ENCODE measurements at places on chromosomes 7 and 10. TPM values are rescaled to one million over a fixed set of nuclear protein-coding genes. Genes with fewer than 3 reads are reported as not detected.

The MSMB gene
- total RNA-seq, result not detected

The LRIT1 gene
- total RNA-seq, result not detected

The CFAP46 gene
- total RNA-seq, result 3.1 TPM

The ANXA8L1 gene
- 1.1 TPM for total RNA-seq

The ASB10 gene
- total RNA-seq, result not detected

The TRPV5 gene
- 0.29 TPM for total RNA-seq

The EPO gene
- 0.27 TPM for total RNA-seq

The CYP3A4 gene
- not detected for total RNA-seq

The DBF4 gene
- total RNA-seq, result 21.2 TPM

The STK32C gene
- 8.0 TPM for total RNA-seq

The ERVW-1 gene
- 0.24 TPM for total RNA-seq

The ZNF736 gene
- not detected for total RNA-seq

The ARHGAP19 gene
- total RNA-seq, result 22.8 TPM

The CCL24 gene
- not detected for total RNA-seq

The FGFBP3 gene
- 3.7 TPM for total RNA-seq

The LLCFC1 gene
- not detected for total RNA-seq

The LMOD2 gene
- total RNA-seq, result not detected

GRCh38 chr7:129343099-129343700 is 91.0 kb upstream of the STRIP2 start:
- DNase-seq, result no peak
- no peaks in the 10 kb centered on the region for H3K27me3 ChIP-seq
- H3K36me3 ChIP-seq, result no peaks in the 10 kb centered on the region
- no peak overlapping the region for H3K27ac ChIP-seq

GRCh38 chr7:79984210-79984609 is 150.4 kb upstream of the GNAI1 start:
- H3K36me3 ChIP-seq, result no peaks in the 10 kb centered on the region
- no peak overlapping the region for H3K4me3 ChIP-seq

DNA sequence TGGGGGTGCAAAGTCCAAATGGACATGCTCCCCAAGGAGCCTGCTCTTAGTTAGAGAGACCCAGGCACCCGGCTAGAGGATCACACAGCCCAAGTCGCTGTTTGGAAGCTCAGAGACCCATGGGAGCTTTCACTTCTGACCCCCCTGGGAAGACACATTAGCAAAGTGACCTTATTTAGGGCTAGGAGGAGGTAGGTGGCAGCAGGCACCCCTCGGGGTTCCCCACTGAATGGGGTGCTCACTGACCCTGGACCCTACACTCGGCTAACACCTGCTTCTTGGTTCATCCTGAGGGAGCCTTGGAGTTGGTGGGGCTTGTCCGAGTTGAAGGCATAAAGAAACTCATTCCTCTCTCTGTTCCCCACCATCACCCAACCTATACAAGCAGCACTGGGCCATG is 27.1 kb upstream of the HABP2 start:
- peaks cover 22% of the 10 kb centered on the region for H3K27me3 ChIP-seq
- H3K36me3 ChIP-seq, result no peaks in the 10 kb centered on the region

- peaks cover 26% of the 10 kb centered on the region for H3K36me3 ChIP-seq
- H3K4me1 ChIP-seq, result peaks cover 22% of the 10 kb centered on the region
- no peaks in the 10 kb centered on the region for H3K27me3 ChIP-seq
- no peak for DNase-seq
- H3K4me3 ChIP-seq, result no peak overlapping the region
Measured at GRCh38 chr10:109892931-109893330, 30.4 kb downstream of the XPNPEP1 start.

DNA sequence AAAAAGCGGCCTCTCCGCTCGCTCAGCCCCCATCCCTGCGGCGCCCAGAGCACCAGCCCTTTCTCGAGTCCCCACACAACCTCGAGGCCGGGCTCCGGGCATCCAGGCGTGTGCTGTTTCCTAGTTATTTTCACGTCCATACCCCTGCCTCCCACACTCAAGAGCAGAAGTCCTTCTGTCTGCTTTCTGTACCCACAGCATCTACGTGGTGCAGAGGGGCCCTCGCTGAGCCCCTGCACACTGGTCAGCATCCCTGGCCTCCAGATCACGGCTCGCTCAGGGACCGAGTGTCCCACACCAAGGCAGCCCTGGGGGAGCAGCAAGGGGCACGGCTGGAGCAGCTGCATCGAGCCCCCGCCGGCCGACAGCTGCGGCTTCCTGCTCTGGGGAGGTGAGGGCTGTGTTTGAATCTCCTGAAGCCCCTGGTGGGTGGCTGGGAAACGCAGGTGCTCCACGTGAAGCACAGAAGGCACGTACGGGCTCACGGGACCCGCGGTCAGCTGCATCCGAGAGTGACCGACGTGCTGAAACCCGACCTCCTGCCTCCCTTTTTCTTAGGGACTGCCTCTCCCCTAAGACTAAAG is 333.1 kb downstream of the DNAJB6 start:
- H3K27ac ChIP-seq, result no peak overlapping the region
- H3K4me3 ChIP-seq, result no peak overlapping the region
- H3K4me1 ChIP-seq, result peaks cover 12% of the 10 kb centered on the region
- H3K27me3 ChIP-seq, result peaks cover 77% of the 10 kb centered on the region

DNA sequence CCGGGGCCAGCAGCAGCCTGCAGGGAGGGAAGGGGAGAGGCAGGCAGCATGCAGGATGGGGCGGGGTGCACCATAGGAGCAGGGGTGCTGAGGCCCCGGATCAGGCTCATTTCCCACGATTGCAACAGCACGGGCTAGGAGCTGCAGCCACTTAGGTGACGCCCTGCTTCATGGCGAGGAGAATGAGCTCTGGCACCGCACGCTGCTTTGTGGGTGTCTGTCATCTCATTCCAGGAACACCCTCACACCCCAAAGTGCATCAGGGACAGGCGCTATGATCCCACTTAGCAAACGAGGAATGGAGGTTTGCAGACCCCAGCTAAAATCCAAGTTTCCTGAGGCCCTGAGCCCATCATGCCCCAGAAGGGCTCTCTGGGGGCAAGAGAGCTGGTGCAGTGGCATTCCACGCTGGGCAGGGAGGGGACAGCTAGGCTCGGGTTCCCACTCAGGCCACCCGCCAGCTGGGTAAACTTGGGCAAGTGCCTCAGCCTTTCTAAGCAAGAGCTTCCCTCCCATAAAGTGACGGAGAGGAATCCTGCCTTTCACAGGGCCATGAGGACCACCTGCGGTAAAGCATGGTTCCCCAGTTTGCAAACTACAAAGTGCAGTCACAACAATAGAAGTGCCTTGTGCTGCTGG is 9.3 kb downstream of the KCNH2 start:
- H3K4me1 ChIP-seq, result peaks cover 38% of the 10 kb centered on the region
- no peak overlapping the region for H3K27ac ChIP-seq
- peaks cover 56% of the 10 kb centered on the region for H3K27me3 ChIP-seq
- no peaks in the 10 kb centered on the region for H3K36me3 ChIP-seq
- H3K4me3 ChIP-seq, result no peak overlapping the region

- no peaks in the 10 kb centered on the region for H3K27me3 ChIP-seq
- peak overlapping the region; percentile 1 for H3K27ac ChIP-seq
- H3K4me3 ChIP-seq, result no peak overlapping the region
- peaks cover 22% of the 10 kb centered on the region for H3K4me1 ChIP-seq
- DNase-seq, result no peak
Measured at GRCh38 chr10:851901-852300, 79.6 kb downstream of the LARP4B start.

GRCh38 chr7:120783721-120784120 is 74.2 kb downstream of the TSPAN12 start:
- no peak overlapping the region for H3K27ac ChIP-seq
- H3K36me3 ChIP-seq, result peaks cover 2% of the 10 kb centered on the region
- H3K27me3 ChIP-seq, result no peaks in the 10 kb centered on the region

GRCh38 chr7:77439572-77439971 is 23.4 kb upstream of the GSAP start:
- no peaks in the 10 kb centered on the region for H3K36me3 ChIP-seq
- H3K4me1 ChIP-seq, result peaks cover 1% of the 10 kb centered on the region
- H3K27me3 ChIP-seq, result no peaks in the 10 kb centered on the region
- H3K4me3 ChIP-seq, result no peak overlapping the region
- DNase-seq, result no peak

DNA sequence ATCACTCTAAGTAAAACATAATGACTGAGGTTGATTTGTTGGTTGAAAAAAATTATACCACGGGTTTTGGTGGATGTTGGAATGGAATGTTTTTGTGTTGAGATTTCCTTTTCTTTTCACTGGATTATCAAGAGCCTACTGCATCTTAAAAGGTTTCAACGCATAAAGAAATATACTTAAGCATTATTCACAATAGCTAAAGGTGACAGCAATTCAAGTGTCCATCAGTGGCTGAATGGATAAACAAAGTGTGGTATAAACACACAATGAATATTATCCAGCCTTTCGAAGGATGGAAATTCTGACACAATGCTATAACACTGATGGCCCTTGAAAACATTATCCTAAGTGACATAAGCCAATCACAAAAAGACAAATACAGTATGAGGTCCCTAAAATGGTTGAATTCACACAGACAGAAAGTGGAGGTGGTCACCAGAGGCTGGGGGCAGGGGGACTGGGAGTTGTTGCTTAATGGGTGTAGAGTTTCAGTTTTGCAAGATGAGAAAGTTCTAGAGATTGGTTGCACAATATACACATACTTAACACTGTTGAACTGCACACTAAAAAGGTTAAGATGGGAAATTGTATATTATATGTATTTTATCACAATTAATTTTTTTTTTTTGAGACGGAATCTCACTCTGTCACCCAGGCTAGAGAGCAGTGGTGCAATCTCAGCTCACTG is 122.3 kb downstream of the NRP1 start:
- no peak overlapping the region for H3K4me3 ChIP-seq
- no peak for DNase-seq
- no peaks in the 10 kb centered on the region for H3K27me3 ChIP-seq
- H3K36me3 ChIP-seq, result peaks cover 27% of the 10 kb centered on the region
- H3K4me1 ChIP-seq, result peaks cover 13% of the 10 kb centered on the region

- no peak overlapping the region for H3K4me3 ChIP-seq
- H3K4me1 ChIP-seq, result peaks cover 42% of the 10 kb centered on the region
- H3K27ac ChIP-seq, result peak overlapping the region; percentile 84
- DNase-seq, result no peak
Measured at GRCh38 chr10:3774814-3775695, 10.0 kb downstream of the KLF6 start.

DNA sequence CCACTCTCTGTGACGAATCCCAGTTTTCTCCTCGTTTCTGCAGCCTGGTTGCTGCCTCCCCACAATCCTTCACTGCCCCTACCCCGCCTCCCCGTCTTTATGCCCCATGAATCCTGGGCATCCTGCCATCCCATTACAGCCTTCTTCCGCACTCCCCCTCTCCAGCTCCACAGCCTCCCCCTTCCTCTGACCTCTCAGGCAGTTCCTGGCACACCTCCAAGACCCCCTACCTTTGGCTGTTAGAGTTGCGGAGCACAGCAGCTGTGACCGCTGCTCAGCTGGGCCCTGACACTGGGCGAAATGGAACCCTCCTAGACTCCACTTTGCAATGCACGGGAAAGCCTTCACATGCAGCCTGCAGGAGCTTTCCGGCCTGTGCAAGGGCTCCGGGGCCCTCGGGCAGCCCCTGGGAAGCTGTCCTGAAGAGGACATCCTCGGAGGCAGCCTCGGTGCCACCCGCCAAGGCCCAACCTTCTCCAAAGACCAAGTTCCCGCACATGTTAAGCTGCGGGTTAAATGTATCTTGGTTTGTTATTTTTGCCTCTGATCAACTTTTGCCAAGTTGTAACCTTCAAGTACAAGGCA is 400.7 kb upstream of the MKI67 start:
- no peaks in the 10 kb centered on the region for H3K36me3 ChIP-seq
- no peak overlapping the region for H3K4me3 ChIP-seq
- H3K27ac ChIP-seq, result no peak overlapping the region
- no peak for DNase-seq
- H3K4me1 ChIP-seq, result peaks cover 29% of the 10 kb centered on the region

- no peak overlapping the region for H3K27ac ChIP-seq
- peaks cover 31% of the 10 kb centered on the region for H3K36me3 ChIP-seq
- no peaks in the 10 kb centered on the region for H3K4me1 ChIP-seq
Measured at GRCh38 chr10:58240531-58240930, 27.2 kb downstream of the IPMK start.

DNA sequence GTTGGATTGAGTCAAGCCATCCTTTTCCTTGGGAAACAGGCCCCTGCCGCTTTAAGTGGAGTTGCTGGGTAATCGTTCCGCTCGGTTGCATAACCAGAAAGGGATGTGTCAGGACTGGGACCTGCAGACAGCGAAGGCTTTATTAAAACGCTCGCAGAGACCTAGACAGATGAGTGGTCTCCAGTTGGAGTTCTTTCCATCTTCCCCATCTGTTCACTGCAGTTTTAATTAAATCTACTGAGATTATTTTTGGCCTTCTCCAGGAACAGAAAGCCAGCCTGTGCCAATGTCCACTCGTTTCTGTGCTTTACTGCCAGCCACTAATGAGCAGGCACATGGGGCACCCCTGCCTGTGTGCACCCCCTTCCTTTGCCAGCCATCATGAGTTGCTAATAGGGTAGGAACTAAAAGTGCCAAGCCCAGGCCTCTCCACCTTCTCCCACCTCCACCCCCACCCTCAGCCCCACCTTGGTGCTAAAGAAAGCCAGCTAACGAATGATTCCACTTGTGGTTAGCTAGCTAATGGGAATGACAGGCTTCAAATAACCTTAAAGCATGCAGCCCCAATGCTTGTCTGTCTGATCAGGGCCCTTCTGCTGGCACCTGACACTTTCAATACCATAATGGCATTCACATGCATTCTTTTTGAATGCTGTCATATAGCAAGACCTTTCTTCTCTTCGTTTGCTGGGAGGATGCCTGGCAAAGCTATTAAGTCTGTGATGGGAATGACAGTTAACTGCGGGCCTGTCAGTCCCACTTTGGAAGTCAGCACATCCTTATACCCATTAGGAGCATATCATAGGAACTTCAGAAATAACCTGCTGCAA is 556.8 kb upstream of the GALNT17 start:
- no peak overlapping the region for H3K27ac ChIP-seq
- no peaks in the 10 kb centered on the region for H3K27me3 ChIP-seq
- no peak for DNase-seq
- no peak overlapping the region for H3K4me3 ChIP-seq

GRCh38 chr10:84211566-84211965 is 13.8 kb downstream of the LRIT2 start:
- H3K36me3 ChIP-seq, result no peaks in the 10 kb centered on the region
- no peak overlapping the region for H3K4me3 ChIP-seq
- H3K4me1 ChIP-seq, result no peaks in the 10 kb centered on the region
- H3K27me3 ChIP-seq, result peaks cover 62% of the 10 kb centered on the region

DNA sequence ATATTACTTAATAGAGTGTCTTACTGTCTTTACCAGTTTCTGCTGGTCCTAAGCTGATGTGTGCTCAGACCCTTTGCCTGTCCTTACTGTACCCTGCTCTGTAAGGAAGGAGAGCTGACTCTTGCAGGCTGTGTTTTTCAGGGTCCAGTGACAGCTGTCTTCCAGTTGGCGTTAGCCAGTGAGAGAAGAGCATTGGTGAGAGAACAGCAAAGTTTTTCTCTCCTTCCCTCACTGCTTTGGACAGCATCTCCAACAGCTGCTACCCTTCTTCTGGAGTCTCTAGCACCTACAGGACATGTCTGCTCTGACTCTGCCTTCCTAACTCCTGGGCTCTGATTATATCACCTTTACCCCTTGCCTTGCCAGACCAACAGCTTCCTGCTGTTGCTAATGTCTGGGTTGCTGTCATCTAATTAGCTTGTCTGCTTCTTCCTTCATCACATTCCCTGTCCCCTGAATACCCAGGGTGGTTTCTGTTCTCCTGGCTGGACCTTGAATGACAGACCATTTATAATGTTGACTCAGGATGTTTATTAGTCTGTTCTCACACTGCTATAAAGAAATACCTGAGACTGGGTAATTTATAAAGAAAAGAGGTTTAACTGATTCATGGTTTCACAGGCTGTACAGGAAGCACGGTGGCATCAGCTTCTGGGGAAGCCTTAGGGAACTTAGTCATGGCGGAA is 23.5 kb upstream of the PANK1 start:
- no peaks in the 10 kb centered on the region for H3K36me3 ChIP-seq
- no peak overlapping the region for H3K4me3 ChIP-seq
- no peak for DNase-seq
- H3K27me3 ChIP-seq, result no peaks in the 10 kb centered on the region
- H3K27ac ChIP-seq, result no peak overlapping the region
- no peaks in the 10 kb centered on the region for H3K4me1 ChIP-seq

Data from mesothelial cell of epicardium (in vitro differentiated cells).